Posterior vena cava (tissue), 2 donors: ENCODE measurements at places on chromosomes 1 and 21. TPM values are rescaled to one million over a fixed set of nuclear protein-coding genes. Genes with fewer than 3 reads are reported as not detected.

The ANGPTL1 gene
- total RNA-seq: 280 TPM

The PEA15 gene
- total RNA-seq: 299 TPM

The LRRIQ3 gene
- total RNA-seq: 0.71 TPM

The TNNI3K gene
- 5.2 TPM for total RNA-seq

The KRTAP12-3 gene
- total RNA-seq: not detected

The F13B gene
- total RNA-seq: not detected

The GREM2 gene
- total RNA-seq: 4.9 TPM

The C4BPA gene
- total RNA-seq: 0.37 TPM

The IL22RA1 gene
- total RNA-seq: 0.10 TPM

The NBPF12 gene
- total RNA-seq: 7.1 TPM

The LCE1B gene
- total RNA-seq: not detected

The AQP10 gene
- total RNA-seq: 0.24 TPM

The CLIC6 gene
- total RNA-seq: 5.0 TPM

The FMO5 gene
- 2.4 TPM for total RNA-seq

The IL10RB gene
- 19.8 TPM for total RNA-seq

The GPR157 gene
- total RNA-seq: 8.3 TPM

The DNAJB4 gene
- 229 TPM for total RNA-seq

The MAD2L2 gene
- 18.4 TPM for total RNA-seq

The MAP3K6 gene
- 94.3 TPM for total RNA-seq

The GNG4 gene
- total RNA-seq: 0.38 TPM

The KRTAP19-3 gene
- total RNA-seq: not detected

The TTLL7 gene
- 48.1 TPM for total RNA-seq

The LAD1 gene
- total RNA-seq: not detected

The LRRC53 gene
- not detected for total RNA-seq

The VWA1 gene
- 67.7 TPM for total RNA-seq

The SLC22A15 gene
- total RNA-seq: 6.1 TPM

The NPHS2 gene
- not detected for total RNA-seq

The HHIPL2 gene
- total RNA-seq: 0.42 TPM

The CLDN17 gene
- total RNA-seq: not detected

The RAB29 gene
- 19.8 TPM for total RNA-seq

The KMO gene
- 1.2 TPM for total RNA-seq

The MAP1LC3C gene
- 1.9 TPM for total RNA-seq

The PAPPA2 gene
- total RNA-seq: 0.38 TPM

The LYPLA2 gene
- 21.8 TPM for total RNA-seq

The LCE2A gene
- not detected for total RNA-seq
